ENCODE measurements at places on chromosomes 4 and X.

GRCh38 chr4:112348488-112349158 is 51.5 kb downstream of the ALPK1 start:
- peaks cover 20% of the 10 kb centered on the region for H3K4me1 ChIP-seq
- DNase-seq = peak; percentile 61
- H3K36me3 ChIP-seq = no peaks in the 10 kb centered on the region
- no peaks in the 10 kb centered on the region for H3K27me3 ChIP-seq
- no peak overlapping the region for H3K27ac ChIP-seq

GRCh38 chr4:184647266-184648053 is 1.8 kb downstream of the CASP3 start:
- no peaks in the 10 kb centered on the region for H3K36me3 ChIP-seq
- DNase-seq = no peak
- H3K27ac ChIP-seq = peak overlapping the region; percentile 78
- peaks cover 70% of the 10 kb centered on the region for H3K4me1 ChIP-seq

GRCh38 chr4:66376921-66377320 is 706.6 kb upstream of the EPHA5 start:
- no peaks in the 10 kb centered on the region for H3K27me3 ChIP-seq
- no peak overlapping the region for H3K4me3 ChIP-seq
- no peak overlapping the region for H3K27ac ChIP-seq
- DNase-seq = no peak

GRCh38 chr4:1250921-1251772 is 2.2 kb upstream of the CTBP1 start:
- peaks cover 16% of the 10 kb centered on the region for H3K4me1 ChIP-seq
- peaks cover 54% of the 10 kb centered on the region for H3K36me3 ChIP-seq
- H3K4me3 ChIP-seq = peak overlapping the region; percentile 30
- no peak overlapping the region for H3K27ac ChIP-seq

DNA sequence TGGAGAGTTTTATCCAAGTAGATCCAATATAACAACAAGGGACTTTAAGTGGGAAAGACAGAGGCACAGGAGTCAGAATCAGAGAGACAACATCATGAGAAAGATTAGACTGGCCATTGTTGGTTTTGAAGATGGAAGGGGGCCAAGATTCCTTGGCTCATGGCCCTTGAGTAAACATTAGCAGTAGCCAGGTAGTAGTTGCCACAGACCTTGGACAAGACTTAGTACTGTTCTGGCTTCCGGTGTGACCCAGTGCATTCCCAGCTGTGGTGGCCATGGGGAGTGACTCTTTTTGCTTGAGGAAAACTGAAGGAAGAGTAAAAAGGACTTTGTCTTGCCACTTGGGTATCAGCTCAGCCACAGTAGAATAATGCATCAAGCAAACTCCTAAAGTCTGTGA is 462.2 kb upstream of the CPXCR1 start:
- H3K27me3 ChIP-seq = no peaks in the 10 kb centered on the region
- no peak overlapping the region for H3K4me3 ChIP-seq
- no peak for DNase-seq
- H3K36me3 ChIP-seq = 0 out of 2 replicates have a peak, but pooled peaks cover under 1% of the 10 kb centered on the region

- no peaks in the 10 kb centered on the region for H3K36me3 ChIP-seq
- H3K27me3 ChIP-seq = no peaks in the 10 kb centered on the region
- no peak for DNase-seq
Measured at GRCh38 chrX:71167031-71167781, 22.6 kb downstream of the NLGN3 start.

DNA sequence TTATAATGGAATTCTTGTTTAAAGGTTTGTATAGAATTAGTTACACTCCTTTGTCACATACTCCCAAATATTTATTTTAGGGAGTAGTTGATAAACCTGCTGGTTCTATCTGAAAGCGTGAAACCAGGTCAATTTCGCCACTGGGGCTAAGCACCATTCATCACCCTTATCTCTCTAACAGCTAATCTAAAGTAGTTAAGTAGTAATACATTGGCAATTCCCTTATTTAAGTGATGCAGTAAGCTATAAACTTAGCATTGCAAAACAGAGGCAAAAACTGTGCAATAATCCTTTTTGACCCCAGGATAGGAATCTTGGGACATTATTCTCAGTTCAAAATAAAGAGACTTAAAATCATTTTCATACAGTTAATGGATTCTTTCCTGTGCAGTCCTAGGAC is 33.7 kb upstream of the PTPN13 start:
- peaks cover 11% of the 10 kb centered on the region for H3K4me1 ChIP-seq
- DNase-seq = no peak
- H3K27me3 ChIP-seq = no peaks in the 10 kb centered on the region
- no peak overlapping the region for H3K4me3 ChIP-seq

DNA sequence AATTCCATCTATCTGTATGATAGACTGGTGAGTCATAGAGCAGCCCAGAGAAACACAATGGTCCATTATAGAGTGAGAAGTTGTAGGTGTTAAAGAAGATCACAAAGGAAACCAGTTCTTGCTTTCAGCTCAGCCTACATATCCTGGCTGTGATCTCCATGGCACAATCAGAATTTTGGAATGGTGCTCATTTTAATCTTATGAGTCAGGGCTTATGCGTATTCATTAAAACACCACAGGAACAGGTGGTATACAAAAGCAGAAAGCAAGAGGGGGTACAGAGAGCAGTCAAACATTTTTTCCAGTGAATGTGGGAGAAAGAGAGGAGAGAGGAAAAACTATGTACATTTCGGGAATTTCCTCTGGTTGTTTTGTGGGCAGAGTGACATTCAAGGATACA is 126.9 kb downstream of the MFAP3L start:
- H3K4me1 ChIP-seq = peaks cover 8% of the 10 kb centered on the region
- no peak overlapping the region for H3K27ac ChIP-seq
- H3K4me3 ChIP-seq = no peak overlapping the region
- H3K36me3 ChIP-seq = no peaks in the 10 kb centered on the region
- no peaks in the 10 kb centered on the region for H3K27me3 ChIP-seq

- peaks cover 17% of the 10 kb centered on the region for H3K4me1 ChIP-seq
- peak overlapping the region; percentile 78 for H3K27ac ChIP-seq
- H3K36me3 ChIP-seq = no peaks in the 10 kb centered on the region
- H3K4me3 ChIP-seq = no peak overlapping the region
Measured at GRCh38 chr4:116531870-116532269, 553.5 kb downstream of the TRAM1L1 start.

DNA sequence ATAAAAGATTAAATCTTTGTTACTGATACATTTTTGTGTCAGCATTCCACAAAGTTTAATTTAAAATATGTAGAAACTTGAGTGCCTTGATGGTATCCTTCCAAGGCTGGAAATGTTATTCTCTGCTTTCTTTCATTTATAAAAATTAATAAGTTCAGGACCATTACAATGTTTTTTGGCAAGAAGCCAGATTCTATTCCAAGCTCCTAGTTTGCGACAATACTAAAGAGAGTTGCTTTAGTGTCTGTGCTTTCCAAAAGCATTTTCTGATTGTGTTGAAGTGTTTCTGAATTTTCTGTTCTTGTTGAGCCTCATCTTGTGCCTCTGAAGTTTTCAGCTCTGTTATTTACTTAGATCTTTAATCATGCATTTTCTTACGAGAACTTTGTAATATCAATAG is 516.2 kb downstream of the KCTD8 start:
- H3K27ac ChIP-seq = no peak overlapping the region
- H3K4me3 ChIP-seq = no peak overlapping the region
- H3K27me3 ChIP-seq = no peaks in the 10 kb centered on the region
- DNase-seq = no peak

DNA sequence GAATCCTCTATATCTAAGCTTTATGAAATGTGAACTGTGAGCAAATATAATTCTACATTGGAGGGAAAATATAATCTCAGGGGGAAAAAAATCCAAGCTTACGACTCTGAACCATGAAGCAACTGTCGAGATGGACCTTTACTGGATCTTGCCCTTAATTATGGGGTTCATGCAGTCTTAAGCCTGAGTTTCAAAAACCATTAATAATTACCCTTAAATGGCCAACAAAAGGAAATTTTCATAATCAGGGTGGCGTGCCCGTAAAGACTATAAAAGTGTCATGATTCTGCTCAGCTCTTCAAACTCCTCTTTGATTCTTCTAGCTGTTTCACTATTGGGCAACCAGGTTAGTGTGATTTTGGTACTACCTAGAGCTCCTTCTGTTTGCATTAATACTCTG is at the start of gene S100G:
Gene S100G, plus strand, starts transcription at position 301 of the 400 bp plus-strand sequence. CDS start 849 bp downstream, outside the sequence.
- H3K4me3 ChIP-seq = no peak within 1 kb of the TSS
- H3K36me3 ChIP-seq = peaks cover 36% of the 10 kb centered on the region
- no peak for DNase-seq
- H3K27me3 ChIP-seq = no peaks in the 10 kb centered on the region

DNA sequence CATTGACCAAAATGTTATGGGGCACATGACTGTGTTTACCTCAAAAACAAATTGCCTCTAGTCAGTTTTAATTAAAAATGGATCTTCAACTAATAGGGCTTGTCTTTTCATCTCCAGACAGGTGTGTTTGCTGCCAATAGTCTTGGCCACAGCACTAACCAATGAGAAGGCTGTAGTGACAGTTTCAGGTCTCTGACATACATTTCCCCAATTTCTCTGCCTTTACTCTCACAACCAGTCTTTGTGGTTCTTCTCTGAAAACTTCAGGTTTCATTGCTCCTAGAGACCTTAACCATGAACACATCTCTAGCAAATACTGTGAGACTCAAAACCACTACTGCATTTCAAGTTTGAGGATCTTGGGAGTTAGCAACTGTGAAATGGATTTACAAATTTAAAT is 3.5 kb upstream of the EDNRA start:
- peaks cover 33% of the 10 kb centered on the region for H3K27me3 ChIP-seq
- no peak overlapping the region for H3K4me3 ChIP-seq

DNA sequence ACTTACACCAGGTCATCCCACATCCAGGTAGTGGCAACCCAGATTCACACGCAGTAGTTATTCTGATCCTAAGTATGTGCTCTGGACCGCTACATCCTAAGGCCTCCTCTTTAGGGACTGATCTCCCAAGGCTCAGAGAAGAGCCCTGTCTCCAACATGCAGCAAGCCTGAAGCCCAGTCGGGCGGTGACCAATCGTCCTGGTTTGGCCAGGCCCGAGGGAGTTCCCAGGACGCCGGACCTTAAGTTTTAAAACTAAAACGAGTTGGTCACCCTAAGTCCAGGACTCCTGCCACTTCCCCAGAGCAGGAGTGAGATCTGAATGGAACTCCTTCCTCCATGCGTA is 385 bp downstream of the LYAR start:
- peaks cover 23% of the 10 kb centered on the region for H3K4me1 ChIP-seq
- no peaks in the 10 kb centered on the region for H3K27me3 ChIP-seq
- H3K36me3 ChIP-seq = peaks cover 18% of the 10 kb centered on the region
- H3K4me3 ChIP-seq = peak overlapping the region; percentile 94

GRCh38 chr4:84032372-84032771 is 466.7 kb downstream of the NKX6-1 start:
- no peak overlapping the region for H3K4me3 ChIP-seq
- no peak overlapping the region for H3K27ac ChIP-seq
- H3K27me3 ChIP-seq = no peaks in the 10 kb centered on the region

- H3K4me1 ChIP-seq = peaks cover 39% of the 10 kb centered on the region
- H3K4me3 ChIP-seq = peak overlapping the region; percentile 82
- peak; percentile 17 for DNase-seq
- H3K36me3 ChIP-seq = peaks cover 2% of the 10 kb centered on the region
- peaks cover 99% of the 10 kb centered on the region for H3K27me3 ChIP-seq
- no peak overlapping the region for H3K27ac ChIP-seq
Measured at GRCh38 chr4:54225598-54226403, 3.3 kb upstream of the PDGFRA start.

- H3K27ac ChIP-seq = 0 out of 2 replicates have a peak overlapping the region, but pooled peaks have one; percentile 12
- no peaks in the 10 kb centered on the region for H3K27me3 ChIP-seq
- peak; percentile 23 for DNase-seq
- H3K36me3 ChIP-seq = peaks cover 19% of the 10 kb centered on the region
- H3K4me1 ChIP-seq = peaks cover 20% of the 10 kb centered on the region
Measured at GRCh38 chr4:87819281-87819919, 13.4 kb upstream of the MEPE start.

DNA sequence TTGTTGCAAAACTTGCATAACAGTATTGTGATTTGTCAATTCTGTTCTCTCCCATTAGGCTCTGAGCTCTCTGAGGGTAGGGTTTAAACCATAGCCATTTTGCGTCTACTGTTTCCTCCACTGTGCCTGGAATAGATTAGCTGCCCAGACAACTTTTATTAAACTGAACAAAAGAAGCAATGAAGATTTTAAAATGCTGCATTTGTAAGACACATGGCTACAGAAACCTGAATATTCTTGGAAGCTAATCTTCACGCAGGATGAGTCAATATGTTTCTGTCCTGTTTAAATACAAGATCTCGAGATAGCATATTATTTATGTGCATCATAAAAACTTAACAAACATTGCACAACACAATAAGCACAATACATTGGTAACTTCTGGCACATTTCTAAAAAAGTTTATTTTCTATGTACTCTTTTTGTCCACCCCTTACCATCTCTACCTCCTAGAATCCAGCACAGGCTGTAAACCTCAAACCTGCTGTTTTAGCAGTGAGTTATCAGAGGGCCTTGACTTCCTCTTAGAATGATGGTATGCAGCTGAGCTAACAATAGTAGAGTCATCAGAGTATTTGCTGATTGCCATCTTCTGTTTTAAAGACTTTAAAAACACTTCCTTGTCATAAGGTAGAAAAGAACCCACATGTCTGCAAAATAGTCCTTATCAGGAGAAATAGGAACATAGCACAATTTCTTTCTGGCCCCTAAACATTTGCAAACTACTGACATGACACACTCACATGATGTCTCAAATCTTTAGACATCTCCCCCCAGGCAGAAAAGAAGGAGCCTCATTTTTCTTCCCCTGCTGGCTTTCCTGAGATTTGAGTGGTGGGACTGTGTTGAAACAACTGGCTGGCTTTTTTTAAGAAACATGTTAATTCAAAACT is 10.6 kb upstream of the CCNG2 start:
- no peaks in the 10 kb centered on the region for H3K36me3 ChIP-seq
- H3K27ac ChIP-seq = no peak overlapping the region
- no peaks in the 10 kb centered on the region for H3K27me3 ChIP-seq
- DNase-seq = no peak
- H3K4me3 ChIP-seq = no peak overlapping the region
- H3K4me1 ChIP-seq = peaks cover 13% of the 10 kb centered on the region

GRCh38 chr4:52846502-52846901 is 15.6 kb upstream of the RASL11B start:
- no peak overlapping the region for H3K4me3 ChIP-seq
- no peak overlapping the region for H3K27ac ChIP-seq
- no peak for DNase-seq

- H3K36me3 ChIP-seq = no peaks in the 10 kb centered on the region
- H3K27me3 ChIP-seq = no peaks in the 10 kb centered on the region
- no peak overlapping the region for H3K27ac ChIP-seq
- H3K4me1 ChIP-seq = peaks cover 5% of the 10 kb centered on the region
- DNase-seq = no peak
- H3K4me3 ChIP-seq = no peak overlapping the region
Measured at GRCh38 chr4:82681754-82682153, 116.8 kb downstream of the SCD5 start.

GRCh38 chr4:117096462-117096861 is 11.1 kb upstream of the TRAM1L1 start:
- DNase-seq = no peak
- H3K4me3 ChIP-seq = no peak overlapping the region
- no peak overlapping the region for H3K27ac ChIP-seq

DNA sequence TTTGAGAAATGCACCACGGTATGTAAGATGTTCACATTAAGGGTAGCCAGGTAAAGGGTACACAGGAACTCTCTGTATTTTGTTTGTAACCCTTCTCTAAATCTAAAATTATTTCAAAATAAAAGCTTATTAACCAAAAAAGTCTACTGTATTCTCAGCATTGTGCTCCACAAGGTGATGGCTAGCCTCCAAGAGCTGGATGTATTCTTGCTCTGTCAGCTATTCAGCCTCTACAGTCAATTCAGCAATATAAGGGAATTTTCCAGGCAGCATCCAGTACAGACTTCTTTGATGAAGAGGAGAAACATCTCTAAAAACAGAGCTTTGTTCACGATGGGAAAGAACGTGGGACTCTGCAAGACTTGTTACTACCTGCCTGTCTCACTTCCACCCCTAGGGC is 63.5 kb upstream of the MAOA start:
- H3K27ac ChIP-seq = no peak overlapping the region
- no peak for DNase-seq
- H3K36me3 ChIP-seq = no peaks in the 10 kb centered on the region
- H3K4me3 ChIP-seq = no peak overlapping the region
- H3K4me1 ChIP-seq = no peaks in the 10 kb centered on the region
